ENCODE measurements at places on chromosomes 13 and 19.

- no peak for DNase-seq
Observed at GRCh38 chr19:40284251-40284500, 969 bp downstream of the AKT2 start.

DNA sequence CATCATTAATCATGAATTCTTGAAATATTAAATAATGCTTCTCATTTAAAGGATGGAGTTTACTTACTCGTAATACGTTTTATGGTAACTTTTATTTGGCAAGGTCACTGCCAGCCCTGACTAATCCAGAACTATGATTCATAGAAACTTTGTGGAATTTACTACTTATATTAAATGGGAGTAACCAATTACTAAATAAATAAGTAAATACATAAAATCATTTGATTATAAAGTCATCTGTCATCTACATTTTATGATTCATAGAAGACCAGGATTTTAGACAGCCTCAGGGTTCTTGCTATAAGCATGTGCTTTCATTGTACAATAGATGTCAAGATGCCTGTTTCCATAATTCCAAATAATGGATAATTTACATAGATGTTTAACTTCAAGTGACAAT, 611.1 kb downstream of the TBC1D4 start:
- no peak for DNase-seq

GRCh38 chr13:97266332-97266731, 44.2 kb downstream of the MBNL2 start:
- DNase-seq: no peak

- DNase-seq: no peak
Observed at GRCh38 chr13:19597523-19597922, 35.9 kb upstream of the MPHOSPH8 start.

DNA sequence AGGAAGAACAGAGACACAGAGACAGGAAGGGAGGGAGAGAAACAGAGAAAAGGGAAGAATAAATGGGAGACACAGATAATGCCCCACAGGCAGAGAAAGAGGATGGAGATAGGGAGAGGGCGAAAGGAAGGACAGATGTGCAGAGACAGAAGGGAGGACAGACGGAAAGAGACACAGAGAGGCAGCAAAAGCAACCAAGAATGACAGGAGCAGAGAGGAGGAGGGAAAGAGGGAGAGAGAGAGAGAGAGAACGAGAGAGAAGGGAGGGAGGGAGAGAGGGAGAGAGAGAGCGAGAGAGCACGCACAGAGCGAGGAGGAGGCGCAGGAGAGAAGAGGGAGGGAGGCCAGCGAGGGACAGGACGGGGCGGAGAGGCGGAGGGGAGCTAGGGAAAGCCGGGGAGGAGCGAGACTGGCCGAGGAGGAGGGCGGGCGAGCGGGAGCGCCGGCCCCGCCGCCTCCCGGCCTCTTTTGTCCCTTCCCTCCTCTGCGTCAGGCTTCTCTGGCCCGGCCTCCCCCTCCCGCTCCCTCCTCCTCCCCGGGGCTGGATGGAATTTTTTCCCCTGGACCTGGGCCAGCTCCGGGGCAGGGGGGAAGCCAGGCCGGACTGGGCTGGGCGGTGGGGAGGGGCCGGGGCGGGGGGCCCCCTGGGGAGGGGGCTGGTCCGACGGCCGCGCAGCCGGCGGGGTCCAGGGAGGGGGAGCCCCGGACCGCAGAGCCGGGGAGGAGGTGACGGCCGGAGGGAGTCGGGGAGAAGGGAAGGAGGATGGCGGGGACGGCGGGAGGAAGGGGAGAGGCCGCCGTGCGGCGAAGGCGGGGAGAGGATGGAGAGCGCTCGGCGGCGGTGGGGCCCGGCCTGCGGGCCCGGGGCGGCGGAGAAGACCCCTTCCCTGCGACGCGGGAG, 4.2 kb upstream of the SPACA6 start:
- peak; percentile 95 for DNase-seq

DNA sequence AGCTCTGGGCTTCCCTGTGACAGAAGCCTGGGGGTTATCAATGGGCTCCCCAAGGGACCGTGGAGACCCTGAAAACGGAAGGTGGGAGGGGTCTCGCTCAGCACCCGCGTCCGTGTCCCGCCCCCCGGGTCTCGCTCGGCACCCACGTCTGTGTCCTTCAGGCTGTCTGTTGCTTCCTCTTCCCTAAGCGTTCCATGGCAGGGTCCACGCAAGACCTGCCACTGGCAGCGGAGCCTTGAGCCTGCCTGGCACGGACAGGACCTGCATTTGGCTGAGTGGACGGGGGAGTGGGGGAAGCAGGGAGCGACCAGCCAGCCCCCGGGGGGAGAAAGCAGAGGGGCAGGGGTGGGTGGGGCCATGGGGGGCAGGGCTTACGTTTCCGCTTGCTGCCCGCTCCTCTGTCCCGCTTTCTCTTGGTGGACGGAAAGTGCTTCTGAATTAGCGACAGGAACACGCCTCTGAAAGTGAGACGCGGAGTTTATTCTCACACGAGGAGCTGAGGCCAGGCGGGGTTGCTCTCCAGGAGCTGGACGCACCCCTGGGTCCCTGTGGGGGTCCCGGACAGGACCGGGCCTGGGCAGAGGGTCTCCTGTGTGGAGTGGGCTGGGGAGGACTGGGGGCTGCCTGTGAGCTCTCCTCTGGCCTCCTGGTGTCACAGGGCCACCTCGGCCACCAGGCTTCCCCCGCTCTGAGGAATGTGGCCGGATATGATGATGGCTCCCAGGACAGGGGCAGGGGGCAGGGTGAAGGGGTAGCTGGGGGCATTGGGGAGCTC, 12.0 kb downstream of the GPX4 start:
- DNase-seq: no peak

DNA sequence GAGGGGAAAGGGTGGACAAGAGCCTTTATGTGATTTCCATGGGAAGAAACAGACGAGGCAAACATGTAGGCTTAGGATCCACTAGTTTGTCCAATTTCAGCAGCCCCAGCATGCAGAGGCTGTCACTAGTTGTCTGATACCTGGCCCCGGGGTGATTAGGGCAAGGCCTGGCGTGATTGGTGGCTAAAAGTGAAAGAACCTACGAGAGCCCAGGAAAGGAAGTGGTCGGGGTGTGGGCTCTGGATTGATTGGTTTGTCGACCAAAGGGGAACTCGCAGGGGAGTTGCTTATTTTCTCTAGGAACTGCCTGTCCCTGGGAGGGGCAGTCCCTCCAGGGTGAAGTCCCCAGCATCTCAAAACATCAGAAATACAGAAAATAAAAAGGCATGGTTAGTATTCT, 64.2 kb upstream of the UQCRFS1 start:
- no peak for DNase-seq

GRCh38 chr13:37342205-37342604, 236.7 kb upstream of the CSNK1A1L start:
- no peak for DNase-seq

DNA sequence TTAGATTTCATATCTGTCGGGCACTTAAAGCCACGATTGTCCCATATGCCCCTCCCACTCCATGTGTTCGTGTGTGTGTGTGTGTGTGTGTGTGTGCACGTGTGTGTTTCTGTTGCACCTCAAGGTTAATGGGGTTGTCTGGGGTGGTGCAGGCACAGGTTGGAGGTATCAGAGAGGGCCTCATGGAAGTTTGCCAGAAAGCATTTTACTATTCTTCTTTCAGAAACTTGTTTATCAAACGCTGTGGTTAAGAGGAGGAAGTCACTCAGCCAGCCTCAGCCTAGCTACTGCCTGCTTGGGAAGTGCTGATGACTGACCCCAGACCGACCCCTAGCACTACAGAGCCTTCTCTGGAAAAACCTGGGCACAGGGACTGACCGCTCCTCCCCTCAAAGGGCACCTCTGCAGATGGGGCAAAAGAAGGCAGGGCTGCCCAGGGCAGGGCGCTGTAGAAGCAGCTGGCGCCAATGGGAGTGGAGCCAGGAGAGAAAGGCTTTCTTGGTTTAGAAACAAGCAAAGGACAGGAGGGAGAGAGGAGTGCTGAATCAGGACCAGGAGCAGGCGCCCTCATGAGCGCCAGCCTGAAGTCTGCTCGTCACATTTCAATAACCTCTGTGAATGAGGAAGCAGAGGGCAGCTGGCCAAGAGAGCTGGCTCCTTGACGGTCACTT, 3.9 kb downstream of the SIAH3 start:
- DNase-seq: no peak

GRCh38 chr13:61466280-61466679, 50.6 kb upstream of the PCDH20 start:
- no peak for DNase-seq

DNA sequence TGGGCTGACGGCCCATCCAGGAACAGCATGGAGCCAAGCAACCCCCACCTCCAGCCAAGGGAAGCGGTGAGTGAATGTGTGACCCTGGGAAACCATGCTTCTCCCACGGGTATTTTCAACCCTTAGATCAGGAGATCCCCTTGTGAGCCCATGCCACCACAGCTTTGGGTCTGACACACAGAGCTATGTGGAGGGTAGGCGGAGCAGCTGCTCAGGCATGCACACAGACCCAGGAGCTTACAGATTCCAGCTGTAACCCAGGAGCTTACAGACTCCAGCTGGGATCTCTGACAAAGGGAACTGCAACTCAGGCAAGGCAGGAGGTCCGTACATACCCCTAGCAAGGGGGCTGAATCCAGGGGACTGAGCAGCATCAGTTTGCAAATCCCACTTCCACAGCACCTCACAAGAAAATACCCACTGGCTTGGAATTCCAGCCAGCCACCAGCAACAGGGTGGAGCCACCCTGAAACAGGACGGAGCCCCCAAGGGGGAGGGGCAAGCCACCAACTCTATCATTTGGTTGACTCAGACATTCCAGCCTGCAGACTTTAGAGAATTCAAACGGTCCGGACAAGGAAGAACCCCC, 40.8 kb upstream of the RFXAP start:
- DNase-seq: no peak

- no peak for DNase-seq
Observed at GRCh38 chr13:31000889-31001288, 68.4 kb downstream of the TEX26 start.

GRCh38 chr19:28686756-28687155, 526.2 kb downstream of the UQCRFS1 start:
- DNase-seq: no peak

All from fibroblast of the conjunctiva (primary cell).